NCI-H1930 (cell line): ENCODE measurements at places on chromosomes 1 and 21.

- no peak for DNase-seq
These were observed 30.0 kb upstream of the RCSD1 start for GRCh38 chr1:167599957-167600581.

GRCh38 chr1:100441146-100441545 is 88.8 kb downstream of the CDC14A start:
- DNase-seq, result no peak

- DNase-seq, result no peak
These were observed 668 bp downstream of the RNF11 start for GRCh38 chr1:51236531-51237350.

DNA sequence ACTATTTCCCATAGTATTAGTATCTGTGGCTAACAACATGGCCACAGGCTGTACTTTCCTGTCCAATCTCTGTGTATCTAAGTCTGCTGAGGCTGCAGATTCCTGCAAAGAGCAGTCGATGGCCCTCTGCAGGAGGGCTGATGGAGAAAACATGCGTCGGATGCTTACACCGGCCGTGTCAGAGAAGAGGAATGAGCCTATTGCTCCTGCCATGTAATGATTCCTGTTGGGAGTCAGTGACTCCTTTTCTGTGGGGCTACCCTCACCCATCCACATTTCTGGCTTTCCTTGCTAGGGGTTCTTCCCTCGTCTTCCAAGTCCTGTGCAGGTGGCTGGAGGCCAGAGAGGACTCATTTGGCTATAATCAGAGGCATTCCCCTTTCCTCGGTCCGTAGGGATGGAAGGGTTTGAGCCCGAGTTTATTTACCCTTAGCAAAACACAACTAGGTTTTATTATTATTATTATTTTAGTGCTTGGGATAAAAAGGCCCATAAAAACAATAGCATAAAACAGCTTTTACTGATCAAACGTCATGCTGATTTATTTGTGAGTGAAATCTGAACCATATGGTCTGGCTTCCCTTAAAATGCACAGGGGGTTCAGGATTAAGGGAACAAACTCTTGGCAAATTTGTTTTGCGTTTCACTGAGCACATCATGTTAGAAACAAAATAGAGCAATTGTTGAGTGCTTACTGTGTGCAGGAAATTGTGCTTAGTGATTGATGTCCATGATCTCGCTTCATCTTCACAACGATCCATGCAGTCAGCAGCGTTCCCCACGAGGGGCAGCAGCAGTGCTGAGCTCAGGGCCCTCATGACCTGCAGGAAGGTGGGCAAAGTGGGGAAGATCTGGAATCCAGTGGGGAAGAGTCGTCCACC is 70.8 kb downstream of the KIF26B start:
- DNase-seq, result no peak

GRCh38 chr1:159900086-159900680 is at the start of gene CFAP45:
TSS of gene CFAP45 (minus strand) at chr1:159900165. CDS start at chr1:159900098, 67 bp downstream.
- peak; percentile 66 for DNase-seq

DNA sequence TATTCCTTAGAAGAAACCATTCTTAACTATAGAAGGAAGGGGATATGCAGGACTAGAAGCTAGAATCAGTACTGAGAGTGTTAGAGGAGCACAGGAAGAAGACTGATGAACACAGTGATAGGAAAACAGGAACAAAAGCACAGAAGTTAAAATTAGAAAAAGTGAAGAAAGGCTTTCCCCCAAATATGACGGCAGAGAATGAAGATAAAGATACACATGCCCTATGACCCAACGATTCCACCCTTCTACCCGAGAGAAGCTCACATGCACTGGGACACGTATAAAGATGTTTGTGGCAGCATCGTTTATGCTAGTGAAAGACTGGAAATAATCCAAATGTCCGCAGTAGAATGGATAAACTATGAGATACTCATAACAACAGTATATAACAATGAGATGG is 74.2 kb downstream of the DTL start:
- no peak for DNase-seq

DNA sequence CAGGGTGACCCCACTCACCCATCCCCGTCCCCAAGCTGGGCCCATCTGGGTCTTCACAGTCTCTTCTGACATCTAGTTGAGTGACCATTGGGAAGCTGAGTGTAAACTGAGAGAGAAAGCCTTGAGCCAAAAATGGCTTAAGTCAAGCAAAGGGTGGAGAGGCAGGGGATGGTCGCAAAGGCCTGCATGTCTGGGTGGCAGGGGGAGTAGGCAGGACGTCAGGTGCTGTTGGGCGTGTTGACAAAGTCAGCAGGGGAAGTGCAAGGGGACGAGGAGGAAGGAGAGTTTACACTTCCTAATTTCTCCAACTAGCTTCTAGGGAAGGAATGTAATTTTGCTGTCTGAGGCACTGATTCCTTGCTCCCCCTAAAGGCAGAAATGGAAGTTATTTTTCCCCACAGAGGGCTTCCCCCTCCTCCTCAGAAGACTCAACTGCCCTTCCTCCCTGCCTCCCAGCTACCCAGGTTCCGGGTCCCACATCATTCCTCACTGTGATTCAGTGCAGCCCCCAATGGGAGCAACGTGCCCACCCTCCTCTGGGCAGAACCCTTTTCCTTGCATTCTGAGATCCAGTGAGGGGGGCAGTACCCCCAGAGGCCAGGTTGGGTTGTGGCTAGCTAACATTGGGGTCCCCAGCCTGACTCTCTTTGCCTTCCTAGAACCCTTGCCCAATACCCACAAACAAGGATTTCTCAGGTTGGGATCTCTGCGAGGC is 1.2 kb upstream of the ADORA1 start:
- no peak for DNase-seq

- DNase-seq, result no peak
These were observed 1.4 kb downstream of the MASP2 start for GRCh38 chr1:11045428-11046269.

DNA sequence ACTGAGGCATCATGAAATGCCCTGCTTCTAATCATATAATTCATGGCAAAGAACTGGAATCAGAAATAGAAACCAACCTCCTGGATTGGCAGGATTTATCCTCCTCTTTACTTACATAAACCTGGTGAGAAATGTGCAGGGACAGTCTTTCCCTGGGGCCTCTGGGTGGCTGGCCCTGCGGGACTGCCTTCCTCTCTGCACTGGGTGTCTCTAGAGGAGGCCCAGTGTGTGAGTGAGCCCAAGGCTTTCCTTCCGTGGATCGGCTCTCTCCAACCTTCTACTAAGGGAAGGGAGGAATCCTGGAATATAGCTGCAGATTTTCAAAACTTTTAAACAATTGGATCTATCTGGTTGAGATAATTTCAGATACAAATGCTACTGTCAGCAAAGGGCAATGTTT is 11.4 kb upstream of the ATP1A1 start:
- DNase-seq, result no peak

DNA sequence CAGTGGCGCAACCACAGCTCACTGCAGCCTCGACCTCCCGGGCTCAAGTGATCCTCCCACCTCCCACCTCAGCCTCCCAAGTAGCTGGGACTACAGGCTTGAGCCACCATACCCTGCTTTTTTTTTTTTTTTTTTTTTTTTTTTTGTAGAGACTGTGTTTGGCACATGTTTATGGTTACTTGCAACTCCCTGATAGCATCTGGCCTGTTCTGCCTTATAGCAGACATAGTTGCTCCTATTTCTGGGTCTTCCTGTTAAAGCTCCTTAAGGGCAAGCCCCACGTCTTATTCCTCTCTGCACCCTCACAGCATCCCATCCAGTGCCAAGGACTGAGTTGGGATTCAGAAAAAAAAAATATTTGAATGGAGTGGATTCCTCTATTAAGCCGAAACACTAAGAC is 17.1 kb upstream of the CNR2 start:
- no peak for DNase-seq

- no peak for DNase-seq
These were observed 388.6 kb upstream of the NEGR1 start for GRCh38 chr1:72670902-72671301.

- DNase-seq, result no peak
These were observed 21.9 kb upstream of the ERO1B start for GRCh38 chr1:236303675-236304074.

- DNase-seq, result no peak
These were observed 19.8 kb upstream of the BOLA1 start for GRCh38 chr1:149879556-149879955.

DNA sequence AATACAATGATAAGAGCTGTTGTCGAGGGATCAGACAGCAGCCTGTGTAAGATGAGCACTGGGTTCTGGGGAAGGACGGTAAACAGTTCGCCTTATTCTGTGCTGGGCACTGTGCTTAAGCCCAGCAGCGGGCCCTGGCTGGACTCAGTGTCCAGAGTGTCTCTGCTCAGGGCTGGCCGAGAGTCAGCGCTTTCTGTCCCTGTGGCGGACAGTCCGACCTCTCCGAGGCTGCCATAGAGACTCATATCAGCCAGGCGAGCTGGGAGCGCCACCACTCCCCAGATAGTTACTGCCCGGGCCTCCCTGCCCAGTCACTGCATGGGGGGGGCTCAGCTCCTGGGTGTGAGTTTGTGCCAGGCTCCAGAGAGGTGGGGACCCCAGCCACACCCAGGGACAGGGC is 14.7 kb upstream of the NPHP4 start:
- no peak for DNase-seq

DNA sequence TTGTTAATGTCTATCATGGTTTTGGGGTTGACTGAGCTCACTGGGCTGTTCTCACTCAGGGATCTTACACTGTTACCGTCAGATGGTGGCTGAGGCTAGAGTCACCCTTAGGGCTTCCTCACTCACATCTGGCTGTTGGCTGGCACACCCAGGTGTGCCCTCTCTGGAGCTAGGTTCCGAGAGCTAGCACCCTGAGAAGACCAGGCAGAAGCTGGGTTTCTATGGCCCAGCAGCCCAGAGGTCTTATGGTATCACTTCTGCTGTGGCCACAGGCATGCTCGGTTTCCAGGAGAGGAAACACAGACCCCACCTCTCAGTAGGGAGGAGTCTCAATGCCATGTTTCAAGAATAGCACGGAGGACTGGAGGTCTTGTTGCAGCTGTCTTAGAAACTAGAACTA is 20.7 kb upstream of the KIF1B start:
- DNase-seq, result no peak

DNA sequence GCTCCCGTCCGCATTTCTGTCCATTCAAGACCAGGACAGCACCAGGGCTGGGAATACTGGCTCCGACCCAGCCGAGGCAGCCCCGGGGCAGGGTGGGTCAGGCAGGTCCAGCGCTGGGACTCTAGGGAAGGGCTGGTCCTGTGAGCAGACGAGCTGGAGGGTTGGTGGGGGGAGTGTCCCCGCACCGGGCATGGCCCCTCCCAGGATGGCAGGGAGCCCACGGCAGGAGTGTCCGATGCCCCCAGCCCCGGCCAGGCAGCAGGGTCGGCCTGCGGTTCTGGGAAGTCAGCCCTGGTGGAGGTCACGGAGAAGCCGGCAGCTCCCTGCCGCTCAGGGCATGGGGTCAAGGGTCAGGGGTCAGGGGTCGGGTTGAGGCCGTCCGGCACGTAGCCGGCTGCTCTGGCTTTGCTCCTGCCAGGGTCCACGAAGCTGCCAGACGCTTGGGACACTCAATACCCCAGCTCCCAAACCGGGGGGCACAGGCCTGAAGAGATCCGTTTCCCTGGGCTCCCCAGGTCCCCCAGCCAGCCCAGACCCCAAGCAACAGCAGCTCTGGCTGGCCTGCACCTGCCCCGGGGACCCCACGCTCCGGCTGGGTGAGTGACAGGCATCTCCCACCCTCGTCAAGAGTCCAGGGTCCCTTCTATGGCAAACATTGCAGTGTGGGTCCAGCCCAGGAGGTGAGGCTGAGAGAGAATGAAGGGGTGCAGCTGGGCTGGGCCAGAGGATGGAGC is 6.7 kb downstream of the C1QTNF12 start:
- DNase-seq, result no peak

DNA sequence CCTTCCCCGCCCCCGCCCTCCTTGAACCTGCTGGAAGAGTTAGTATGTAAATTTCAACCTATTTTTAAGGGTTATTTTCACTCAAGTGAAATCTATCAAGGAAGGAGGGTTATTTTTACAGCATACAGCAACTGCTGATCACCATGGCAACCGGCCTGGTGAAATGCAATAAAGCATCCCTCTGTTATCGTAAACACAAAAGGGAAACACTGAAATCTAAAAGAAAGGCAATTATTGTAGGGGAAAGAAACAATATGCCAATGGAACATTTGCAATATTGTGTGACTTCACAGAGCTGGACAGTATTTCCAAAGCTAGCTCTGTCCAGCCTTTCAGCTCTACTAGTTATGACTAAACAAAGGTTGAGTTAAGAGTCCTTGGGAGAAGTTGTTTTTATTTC is 588.3 kb upstream of the PBX1 start:
- no peak for DNase-seq

- DNase-seq, result no peak
These were observed 3.4 kb downstream of the MEF2D start for GRCh38 chr1:156497078-156497742.
